Stimulated activated CD4-positive, alpha-beta T cell treated with anti-CD3 and anti-CD28 coated beads, Interleukin-12 subunit alpha, Interleukin-12 subunit beta, amount 100 ng/mL, for 24 hours (primary cell): ENCODE measurements at places on chromosomes 3 and 15.

GRCh38 chr3:94158512-94158911, 95.7 kb downstream of the NSUN3 start:
- no peak for DNase-seq

- no peak for DNase-seq
These were observed 53.8 kb downstream of the EPHB3 start for GRCh38 chr3:184615396-184615795.

- no peak for DNase-seq
These were observed 21.5 kb downstream of the CIAO2A start for GRCh38 chr15:64071931-64072765.

GRCh38 chr15:77510066-77511057, 89.7 kb downstream of the HMG20A start:
- no peak for DNase-seq
